CD4-positive, CD25-positive, alpha-beta regulatory T cell (primary cell): ENCODE measurements at places on chromosomes 5 and 9. TPM values are rescaled to one million over a fixed set of nuclear protein-coding genes. Genes with fewer than 3 reads are reported as not detected.

Gene PKN3
- 2.6 TPM for total RNA-seq

Gene QRFP
- not detected for total RNA-seq

Gene NMUR2
- not detected for total RNA-seq

Gene DPYSL3
- total RNA-seq, result 1.1 TPM

Gene SLC9A3
- total RNA-seq, result 2.0 TPM

Gene TRIP13
- 1.2 TPM for total RNA-seq

Gene CATSPER3
- total RNA-seq, result 0.37 TPM

Gene C9
- not detected for total RNA-seq

Gene HAVCR2
- 5.0 TPM for total RNA-seq

Gene ISL1
- total RNA-seq, result not detected

Gene B4GALT7
- total RNA-seq, result 24.2 TPM

- H3K36me3 ChIP-seq, result no peaks in the 10 kb centered on the region
- H3K27ac ChIP-seq, result no peak overlapping the region
- no peak overlapping the region for H3K4me3 ChIP-seq
Measured at GRCh38 chr5:74457876-74458275, 182.7 kb downstream of the ENC1 start.

GRCh38 chr5:134846641-134846960 is 833 bp downstream of the C5orf24 start:
- peaks cover 5% of the 10 kb centered on the region for H3K36me3 ChIP-seq
- no peaks in the 10 kb centered on the region for H3K27me3 ChIP-seq
- peak overlapping the region; percentile 96 for H3K27ac ChIP-seq
- H3K4me3 ChIP-seq, result peak overlapping the region; percentile 85
- peaks cover 26% of the 10 kb centered on the region for H3K4me1 ChIP-seq

DNA sequence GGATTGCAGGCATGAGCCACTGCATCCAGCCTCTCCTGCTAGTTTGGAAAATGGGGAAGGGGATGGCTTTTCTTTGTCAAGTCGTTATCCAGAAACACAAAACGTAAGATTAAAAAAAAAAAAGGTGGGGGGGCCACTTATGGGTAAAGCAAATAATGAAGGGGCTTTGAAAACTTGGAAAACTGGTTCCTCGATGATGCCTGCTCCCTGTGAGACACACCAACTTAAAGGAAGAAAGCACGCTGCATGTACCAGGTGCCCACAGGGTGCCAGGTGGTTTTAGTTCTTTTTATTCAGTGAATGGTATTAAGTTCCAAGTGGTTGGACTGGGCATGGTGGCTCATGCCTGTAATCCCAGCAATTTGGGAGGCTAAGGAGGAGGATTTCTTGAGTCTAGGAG is 170.1 kb downstream of the GOLPH3 start:
- H3K4me1 ChIP-seq, result no peaks in the 10 kb centered on the region
- H3K4me3 ChIP-seq, result no peak overlapping the region
- no peak for DNase-seq
- H3K27ac ChIP-seq, result no peak overlapping the region
- H3K36me3 ChIP-seq, result no peaks in the 10 kb centered on the region

GRCh38 chr9:87535817-87536539 is 38.3 kb downstream of the DAPK1 start:
- no peaks in the 10 kb centered on the region for H3K27me3 ChIP-seq
- no peaks in the 10 kb centered on the region for H3K36me3 ChIP-seq
- DNase-seq, result peak; percentile 18
- no peak overlapping the region for H3K27ac ChIP-seq

GRCh38 chr9:16265688-16266087 is 604.8 kb downstream of the BNC2 start:
- no peak overlapping the region for H3K4me3 ChIP-seq
- no peaks in the 10 kb centered on the region for H3K36me3 ChIP-seq
- H3K27me3 ChIP-seq, result no peaks in the 10 kb centered on the region
- no peak for DNase-seq

GRCh38 chr9:7375013-7375511 is 424.5 kb downstream of the DMAC1 start:
- no peak overlapping the region for H3K4me3 ChIP-seq
- no peaks in the 10 kb centered on the region for H3K4me1 ChIP-seq
- no peak overlapping the region for H3K27ac ChIP-seq
- DNase-seq, result no peak
- no peaks in the 10 kb centered on the region for H3K27me3 ChIP-seq
- H3K36me3 ChIP-seq, result no peaks in the 10 kb centered on the region

DNA sequence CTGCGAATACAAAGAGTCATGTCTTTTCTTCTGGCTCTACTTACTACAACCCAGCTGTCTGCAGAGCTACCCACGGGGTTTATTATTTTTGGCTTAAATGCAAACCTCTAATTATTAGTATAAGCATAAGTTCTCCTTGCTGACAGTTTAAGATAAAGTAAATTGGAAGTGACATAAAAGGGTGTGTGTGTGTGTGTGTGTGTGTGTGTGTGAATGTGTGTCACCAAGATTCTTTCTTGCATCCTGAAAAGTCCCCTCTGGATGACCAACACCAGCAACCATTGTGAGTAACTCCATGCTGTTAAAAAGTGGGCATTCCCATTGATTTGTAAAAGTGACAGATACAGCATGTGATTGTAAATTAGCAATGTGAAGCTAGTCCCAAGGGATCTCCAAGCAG is 803.8 kb upstream of the ZNF608 start:
- H3K36me3 ChIP-seq, result no peaks in the 10 kb centered on the region
- no peak overlapping the region for H3K27ac ChIP-seq
- DNase-seq, result no peak
- no peaks in the 10 kb centered on the region for H3K4me1 ChIP-seq
- no peak overlapping the region for H3K4me3 ChIP-seq

GRCh38 chr9:126357074-126357473 is 30.4 kb downstream of the MVB12B start:
- H3K4me1 ChIP-seq, result no peaks in the 10 kb centered on the region
- H3K36me3 ChIP-seq, result no peaks in the 10 kb centered on the region
- no peak overlapping the region for H3K27ac ChIP-seq
- no peak for DNase-seq

- H3K36me3 ChIP-seq, result peaks cover under 1% of the 10 kb centered on the region
- peak overlapping the region; percentile 81 for H3K27ac ChIP-seq
- H3K4me3 ChIP-seq, result peak overlapping the region; percentile 65
- no peaks in the 10 kb centered on the region for H3K27me3 ChIP-seq
- DNase-seq, result peak; percentile 86
Measured at GRCh38 chr9:96014078-96014477, 138.6 kb downstream of the ERCC6L2 start.

DNA sequence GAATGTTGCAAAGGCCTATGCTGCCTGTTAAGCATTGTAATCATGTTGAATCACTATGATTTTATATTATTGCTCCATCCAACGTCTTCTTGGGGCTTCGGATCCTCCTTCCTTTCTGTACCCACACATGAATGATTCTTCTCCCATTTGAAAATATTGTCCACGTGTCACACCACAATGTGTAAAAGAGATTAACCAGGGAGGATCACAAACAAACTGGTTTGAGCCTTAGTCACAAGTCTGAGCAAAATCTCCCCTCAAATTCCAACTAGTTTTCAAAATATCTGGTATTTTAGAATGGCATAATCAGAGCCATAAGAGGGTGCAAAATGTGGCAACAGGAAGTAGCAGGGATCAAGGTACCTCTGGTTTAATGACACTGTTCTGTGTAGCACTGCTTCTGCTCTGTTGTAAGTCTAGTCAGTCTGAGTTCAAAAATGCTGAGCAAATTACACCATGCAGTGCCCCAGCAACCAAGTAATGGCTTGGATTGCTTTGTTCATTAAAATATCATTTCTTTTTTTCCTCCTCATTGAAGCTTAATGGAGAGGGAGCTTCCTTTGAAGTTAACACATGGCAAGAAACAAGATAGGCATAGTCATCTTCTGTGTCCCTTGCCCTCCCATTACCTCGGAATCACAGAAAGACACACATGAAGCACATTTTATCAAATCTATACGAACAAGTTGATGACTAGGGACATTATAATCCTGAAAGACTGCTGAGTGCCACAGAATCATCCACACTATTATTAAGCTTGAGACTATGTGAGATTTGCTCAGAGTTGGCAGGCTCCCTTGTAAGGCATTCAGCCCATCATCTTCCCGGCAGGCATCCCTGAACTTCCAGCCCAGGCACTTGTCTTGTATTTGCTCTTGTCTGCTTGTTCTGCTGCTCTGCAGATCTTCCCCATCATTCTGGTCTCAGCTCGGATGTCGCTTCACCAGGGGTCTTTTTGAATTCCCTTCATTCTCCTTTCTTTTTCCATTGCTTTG is 102.0 kb upstream of the PRLR start:
- H3K27ac ChIP-seq, result no peak overlapping the region
- no peaks in the 10 kb centered on the region for H3K36me3 ChIP-seq
- no peaks in the 10 kb centered on the region for H3K4me1 ChIP-seq
- no peak overlapping the region for H3K4me3 ChIP-seq
- no peak for DNase-seq
- no peaks in the 10 kb centered on the region for H3K27me3 ChIP-seq

DNA sequence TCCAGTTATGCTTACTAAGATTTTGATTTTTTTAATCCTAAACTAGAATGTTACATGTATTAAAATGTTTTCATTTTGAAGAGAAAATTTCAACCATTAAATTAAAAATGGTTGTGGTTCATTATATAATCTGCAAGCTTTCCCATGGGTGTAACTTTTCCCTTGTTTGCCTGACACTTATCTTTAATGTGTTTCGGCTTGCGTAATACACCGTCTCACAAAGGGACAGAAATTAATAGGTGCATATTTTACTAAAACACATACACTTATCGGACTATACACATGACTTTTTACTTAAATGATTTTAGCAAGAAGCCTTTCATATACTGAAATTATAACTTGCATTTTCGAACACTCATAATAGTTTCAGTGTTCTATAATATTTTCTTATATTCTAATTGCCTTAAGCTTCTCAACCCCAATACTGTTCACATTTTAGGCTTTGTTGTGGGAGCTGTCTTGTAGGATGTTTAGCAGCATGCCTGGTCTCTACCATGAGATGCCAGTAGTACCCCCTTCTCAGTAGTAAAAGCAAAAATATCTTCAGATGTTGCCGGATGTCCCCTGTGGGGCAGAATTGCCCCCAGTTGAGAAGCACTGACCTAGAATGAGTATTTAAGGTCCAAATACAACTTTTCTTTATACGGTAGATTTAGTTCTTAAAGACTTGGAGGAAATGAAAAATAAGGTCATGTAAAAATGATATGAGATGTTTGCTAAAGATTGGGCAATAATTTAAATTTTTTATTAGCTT is 28.6 kb downstream of the UGCG start:
- no peaks in the 10 kb centered on the region for H3K27me3 ChIP-seq
- H3K36me3 ChIP-seq, result peaks cover 34% of the 10 kb centered on the region
- peak overlapping the region; percentile 52 for H3K27ac ChIP-seq
- DNase-seq, result no peak
- peaks cover 33% of the 10 kb centered on the region for H3K4me1 ChIP-seq

GRCh38 chr5:163596608-163597315 is 91.3 kb downstream of the MAT2B start:
- H3K4me3 ChIP-seq, result no peak overlapping the region
- H3K27ac ChIP-seq, result no peak overlapping the region
- peaks cover 1% of the 10 kb centered on the region for H3K27me3 ChIP-seq
- no peaks in the 10 kb centered on the region for H3K36me3 ChIP-seq
- H3K4me1 ChIP-seq, result no peaks in the 10 kb centered on the region
- DNase-seq, result no peak

DNA sequence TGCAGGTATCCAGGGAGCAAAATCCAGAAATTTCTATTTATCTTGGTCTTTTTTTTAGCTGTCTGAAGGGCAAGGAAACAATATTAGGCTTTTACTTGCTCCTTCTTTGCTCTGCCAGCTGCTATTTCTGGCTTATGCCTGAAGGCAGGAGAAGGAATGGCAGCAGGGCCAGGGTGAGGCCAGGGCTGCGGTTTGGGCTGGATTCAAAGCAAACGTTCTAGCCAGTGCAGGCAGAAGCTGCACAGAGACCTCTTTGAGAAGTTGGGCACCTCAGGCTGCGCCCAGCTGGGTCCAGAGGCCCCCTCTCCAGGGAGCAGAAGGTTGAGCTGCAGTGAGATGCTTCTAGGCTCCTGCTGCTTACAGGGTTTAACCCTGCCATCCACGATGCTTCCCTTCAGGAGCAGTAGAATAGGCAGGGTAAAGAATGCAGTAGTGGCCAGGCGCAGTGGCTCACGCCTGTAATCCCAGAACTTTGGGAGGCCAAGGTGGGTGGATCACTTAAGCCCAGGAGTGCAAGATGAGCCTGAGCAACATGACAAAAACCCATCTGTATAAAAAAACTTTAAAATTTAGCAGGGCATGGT is 201.2 kb downstream of the ADCY2 start:
- no peak for DNase-seq
- no peaks in the 10 kb centered on the region for H3K36me3 ChIP-seq
- H3K4me3 ChIP-seq, result no peak overlapping the region
- H3K4me1 ChIP-seq, result no peaks in the 10 kb centered on the region
- no peak overlapping the region for H3K27ac ChIP-seq

DNA sequence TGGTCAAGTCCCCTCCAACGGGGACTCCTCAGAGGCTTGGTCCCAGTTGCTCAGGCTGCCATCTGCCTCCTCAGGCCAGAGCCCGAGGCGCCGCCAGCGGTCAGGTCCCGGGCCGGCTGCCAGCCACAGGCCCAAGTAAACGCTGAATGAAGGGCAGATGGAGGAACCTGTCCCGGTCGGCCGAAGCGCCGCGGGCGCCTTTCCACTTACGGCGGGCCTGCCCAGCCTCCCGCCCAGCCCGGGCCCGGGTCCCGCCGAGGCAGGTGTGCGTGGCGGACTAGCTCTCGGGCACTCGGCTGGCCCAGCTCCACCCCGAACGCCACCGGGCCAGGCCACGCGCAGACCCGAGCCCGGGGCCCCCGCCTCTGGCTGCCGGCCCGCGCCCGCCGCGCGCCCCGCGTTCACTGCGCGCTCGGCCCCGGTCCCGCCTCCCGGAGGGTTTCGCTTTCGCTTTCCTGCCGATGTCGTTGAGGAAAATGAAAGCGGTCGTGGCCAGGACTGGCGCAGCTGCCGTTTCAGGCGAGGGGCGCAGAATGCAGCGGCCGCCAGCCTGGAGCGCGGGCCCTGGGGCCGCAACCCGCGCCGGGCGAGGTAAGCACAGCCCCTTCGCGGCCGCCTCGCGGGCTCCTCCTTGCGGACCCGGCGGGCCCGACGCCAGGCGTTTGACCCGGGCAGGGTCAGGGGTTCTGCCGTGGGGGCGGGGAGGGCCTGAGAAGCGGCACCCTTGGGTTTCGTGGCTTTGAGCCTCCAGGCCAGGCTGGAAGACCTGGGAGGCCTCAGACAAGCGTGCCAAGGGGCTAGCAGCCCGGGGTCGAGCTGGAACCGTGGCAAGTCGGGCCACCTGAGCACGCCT is 41.2 kb downstream of the SLC22A5 start:
- DNase-seq, result peak; percentile 89
- H3K4me1 ChIP-seq, result peaks cover 70% of the 10 kb centered on the region
- H3K4me3 ChIP-seq, result peak overlapping the region; percentile 90
- peak overlapping the region; percentile 98 for H3K27ac ChIP-seq
- H3K27me3 ChIP-seq, result no peaks in the 10 kb centered on the region

- peaks cover 13% of the 10 kb centered on the region for H3K4me1 ChIP-seq
- no peak for DNase-seq
- no peaks in the 10 kb centered on the region for H3K27me3 ChIP-seq
- no peak overlapping the region for H3K27ac ChIP-seq
- no peaks in the 10 kb centered on the region for H3K36me3 ChIP-seq
- no peak overlapping the region for H3K4me3 ChIP-seq
Measured at GRCh38 chr9:129669946-129670345, 4.5 kb downstream of the PRRX2 start.
